ENCODE measurements at places on chromosomes 3 and 15.

DNA sequence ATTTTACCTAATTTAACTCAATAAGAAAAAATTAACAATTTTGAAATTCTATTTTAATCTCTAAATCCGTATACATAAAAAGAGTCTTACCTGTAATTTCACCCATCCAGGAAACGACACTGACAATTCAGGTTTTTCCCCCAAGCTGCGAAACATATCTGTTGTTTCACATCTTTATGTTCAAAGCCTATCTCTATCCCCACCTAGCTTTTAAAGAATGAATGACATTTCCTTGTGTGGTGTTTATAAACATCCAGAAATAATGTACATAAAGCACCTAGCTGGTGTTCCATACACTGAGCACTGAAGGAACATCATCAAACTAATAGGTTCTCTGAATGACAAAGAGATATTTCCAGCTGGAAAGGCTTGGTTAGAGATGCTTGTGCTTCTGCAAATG is 867.8 kb downstream of the SQOR start:
- DNase-seq: no peak

DNA sequence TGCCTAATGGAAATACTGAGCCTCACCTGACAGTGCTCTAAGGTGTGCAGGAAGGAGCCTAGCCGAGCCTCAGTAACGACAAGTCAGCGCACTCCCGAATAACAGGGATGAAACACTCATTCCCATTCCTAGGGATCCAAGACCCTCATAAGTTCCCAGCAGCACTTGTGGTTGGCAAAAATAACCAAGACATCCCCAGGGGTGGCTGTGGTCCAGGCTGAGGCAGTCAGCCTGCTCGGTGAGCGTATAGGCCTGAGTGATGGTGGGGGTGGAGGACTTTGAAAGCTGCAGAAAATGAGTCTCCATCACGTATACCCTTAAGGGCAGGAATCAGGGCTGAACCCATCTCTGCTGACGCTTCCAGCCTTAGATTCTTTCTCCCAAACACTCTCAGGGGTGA is 120.1 kb downstream of the SMAD6 start:
- no peak for DNase-seq

- DNase-seq: peak; percentile 75
These were observed 14.4 kb upstream of the TKT start for GRCh38 chr3:53269888-53270880.

GRCh38 chr3:183159333-183159732 is 3.2 kb downstream of the LAMP3 start:
- no peak for DNase-seq

GRCh38 chr3:33658991-33659848 is 58.8 kb downstream of the CLASP2 start:
- DNase-seq: peak; percentile 80

DNA sequence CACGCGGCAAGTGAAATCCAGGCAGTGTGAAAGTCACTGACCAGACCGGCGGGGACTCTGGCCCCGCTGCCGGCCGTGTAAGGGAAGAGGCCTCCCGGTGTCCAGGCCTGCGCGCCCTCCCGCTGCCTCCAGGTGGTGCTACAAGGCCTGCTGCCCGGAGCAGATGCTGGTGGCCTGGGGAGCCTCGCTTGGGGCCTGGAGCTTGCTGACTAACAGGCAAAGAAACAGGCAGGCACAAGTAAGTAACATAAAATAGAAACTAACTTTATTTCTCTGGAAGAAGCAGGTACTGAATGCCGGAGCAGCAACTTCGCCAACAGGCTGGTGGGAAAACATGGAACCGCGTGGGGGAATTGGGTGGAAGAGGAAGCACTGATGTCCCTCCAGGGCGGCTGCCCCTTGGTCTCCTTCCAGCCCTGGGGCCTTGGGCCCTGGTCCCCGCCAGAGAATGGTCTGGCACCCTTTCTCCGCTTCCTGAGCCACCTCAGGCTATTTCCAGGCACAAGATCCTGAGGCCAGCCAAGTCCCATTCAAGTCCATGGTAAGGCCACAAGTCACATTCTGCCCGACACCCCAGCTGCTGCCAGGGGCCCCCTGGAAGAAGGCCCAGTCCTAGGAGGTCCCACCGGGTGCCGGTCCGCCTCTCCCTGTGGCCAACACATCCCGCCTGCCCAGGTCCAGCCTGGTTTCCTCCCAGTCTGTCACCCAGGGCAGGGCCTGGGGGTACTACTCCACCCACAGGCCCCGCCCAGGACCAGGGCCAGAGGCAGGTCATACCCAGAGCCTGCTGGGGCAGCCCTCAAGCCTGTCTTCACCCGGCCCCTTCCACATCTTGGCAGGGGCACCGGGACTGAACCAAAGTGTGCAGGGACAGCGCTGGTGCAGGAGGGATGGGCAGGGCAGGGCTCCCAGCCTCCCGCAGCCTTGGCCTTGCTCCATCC is 45.0 kb downstream of the TNK2 start:
- DNase-seq: peak; percentile 92

GRCh38 chr3:71432044-71432975 is 151.2 kb downstream of the FOXP1 start:
- DNase-seq: no peak

DNA sequence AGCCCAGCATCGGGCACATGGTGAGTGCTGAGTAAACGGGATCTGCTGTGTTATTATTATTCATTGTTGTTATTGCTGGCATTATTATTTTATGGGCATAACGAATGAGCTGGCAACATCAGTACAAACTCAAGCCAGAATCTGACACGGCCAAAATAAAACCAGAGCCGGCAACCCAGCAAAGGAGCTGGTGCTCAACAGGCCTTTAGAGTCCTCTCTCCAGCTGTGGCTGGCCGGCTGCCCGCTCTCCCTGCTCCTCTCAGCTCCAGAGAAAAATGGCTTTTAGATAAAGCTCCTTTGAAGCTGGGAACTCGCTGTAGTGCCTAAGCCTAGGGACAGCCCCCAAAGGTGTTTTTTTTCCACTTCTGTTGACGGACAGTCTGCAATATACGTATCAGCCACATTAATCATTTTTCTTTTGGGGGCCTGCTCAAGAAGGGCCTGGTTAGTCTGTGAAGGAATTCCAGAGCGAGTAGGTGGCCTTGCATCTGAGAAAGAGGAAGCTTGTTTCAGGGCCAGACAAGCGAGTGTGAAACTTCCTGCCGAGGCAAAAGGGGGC is 193.9 kb upstream of the UBE2E1 start:
- DNase-seq: peak; percentile 78

GRCh38 chr3:23662079-23662617 is 143.6 kb upstream of the UBE2E1 start:
- DNase-seq: no peak

- no peak for DNase-seq
These were observed 2.4 kb downstream of the RASA2 start for GRCh38 chr3:141489203-141489602.

GRCh38 chr15:86336051-86336788 is 256.5 kb downstream of the AGBL1 start:
- no peak for DNase-seq

DNA sequence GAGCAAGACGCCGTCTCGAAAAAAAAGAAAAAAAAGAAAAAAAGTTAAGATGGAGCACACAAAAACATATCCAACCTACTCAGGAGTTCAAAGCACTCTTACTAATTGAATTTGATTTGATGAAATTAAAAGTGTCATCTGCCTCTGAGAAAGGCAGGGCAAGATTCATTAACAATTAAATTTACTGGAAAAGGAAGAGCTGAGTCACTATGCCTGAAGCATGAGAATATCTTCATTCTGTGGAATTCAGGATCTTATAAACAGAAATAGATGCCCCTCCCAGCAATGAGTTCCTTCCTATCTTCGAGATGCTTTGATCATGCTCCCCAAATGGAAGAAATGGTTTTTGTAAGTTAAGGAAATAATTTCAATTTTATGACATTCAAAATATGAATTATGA is 61.0 kb upstream of the ST3GAL6 start:
- no peak for DNase-seq

- no peak for DNase-seq
These were observed 118.0 kb upstream of the SLC24A5 start for GRCh38 chr15:48002767-48003166.

DNA sequence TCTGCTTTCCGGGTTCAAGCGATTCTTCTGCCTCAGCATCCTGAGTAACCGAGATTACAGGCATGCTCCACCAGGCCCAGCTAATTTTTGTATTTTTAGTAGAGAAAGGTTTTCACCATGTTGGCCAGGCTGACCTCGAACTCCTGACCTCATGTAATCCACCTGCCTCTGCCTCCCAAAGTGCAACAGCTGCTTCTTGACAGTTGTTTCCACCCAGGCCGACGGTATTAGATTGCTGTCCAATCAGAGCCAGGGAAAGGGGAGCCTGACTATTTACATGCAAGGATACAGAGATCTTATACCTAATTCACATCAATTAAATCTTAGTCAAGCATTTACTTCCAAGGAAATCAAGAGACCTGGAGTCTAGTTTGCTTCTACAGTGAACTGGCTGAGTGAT is 4.0 kb upstream of the CAPN3 start:
- no peak for DNase-seq

- DNase-seq: no peak
These were observed 11.9 kb downstream of the ABHD6 start for GRCh38 chr3:58249358-58250092.

GRCh38 chr3:100231668-100232067 is 29.1 kb upstream of the TBC1D23 start:
- DNase-seq: no peak

Data from femur (tissue), 1 donor.